Liver (tissue), 10 donors: ENCODE measurements at places on chromosomes 7 and 10.
A peak's percentile ranks its signal among the peaks of the same experiment; 100 is the strongest.

DNA sequence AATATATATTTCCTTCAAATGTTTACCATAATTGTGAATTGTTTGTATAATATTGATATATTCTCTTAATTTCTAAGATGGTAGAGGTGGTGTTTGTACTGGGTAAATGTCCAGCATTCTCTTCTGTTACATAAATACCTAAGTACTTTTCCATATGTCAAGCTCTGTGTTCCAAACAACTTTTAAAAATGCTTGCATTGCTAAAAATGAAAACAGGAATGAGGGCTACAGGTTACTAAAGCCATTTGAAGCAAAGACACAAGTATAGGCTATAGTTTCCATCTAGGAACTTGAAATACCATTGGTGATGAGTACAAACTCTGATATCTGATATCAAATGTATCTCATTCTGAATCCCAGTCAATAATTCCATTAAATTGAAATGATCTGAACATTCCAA is 233.6 kb upstream of the SORCS1 start:
- H3K4me1 ChIP-seq: no peaks in the 10 kb centered on the region
- peaks cover 6% of the 10 kb centered on the region for H3K27me3 ChIP-seq
- no peak overlapping the region for H3K27ac ChIP-seq
- no peak for DNase-seq
- no peak overlapping the region for H3K4me3 ChIP-seq

DNA sequence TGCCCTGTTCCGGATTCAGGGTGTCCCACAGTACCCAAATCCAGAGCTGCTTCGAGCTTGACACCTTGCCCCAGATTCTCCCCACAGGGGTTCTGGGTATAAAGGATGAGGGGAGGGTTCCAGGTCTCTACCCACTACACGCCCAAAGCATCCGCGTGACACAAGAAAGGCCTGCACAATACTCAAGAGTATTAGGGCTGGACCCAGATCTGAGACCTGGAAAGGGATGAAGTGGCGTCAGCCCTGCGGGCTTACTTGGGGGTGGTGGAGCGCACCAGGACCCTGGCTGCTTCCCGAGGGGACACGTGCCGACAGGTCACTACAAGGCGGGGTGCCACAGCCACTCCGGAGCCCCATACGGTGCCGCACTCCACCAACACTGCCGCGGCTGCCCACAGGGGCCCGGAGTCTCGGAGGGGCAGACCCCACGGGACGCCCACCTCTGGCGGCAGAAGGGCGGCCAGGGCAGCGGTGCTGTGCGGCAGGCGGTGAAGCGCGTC is 1.3 kb downstream of the TYSND1 start:
- peak overlapping the region; percentile 88 for H3K27ac ChIP-seq
- H3K4me3 ChIP-seq: peak overlapping the region; percentile 76
- H3K36me3 ChIP-seq: no peaks in the 10 kb centered on the region
- H3K27me3 ChIP-seq: no peaks in the 10 kb centered on the region

- H3K4me1 ChIP-seq: no peaks in the 10 kb centered on the region
- DNase-seq: no peak
- no peak overlapping the region for H3K27ac ChIP-seq
- H3K4me3 ChIP-seq: no peak overlapping the region
Observed at GRCh38 chr7:94969434-94970084, 62.2 kb downstream of the PPP1R9A start.

DNA sequence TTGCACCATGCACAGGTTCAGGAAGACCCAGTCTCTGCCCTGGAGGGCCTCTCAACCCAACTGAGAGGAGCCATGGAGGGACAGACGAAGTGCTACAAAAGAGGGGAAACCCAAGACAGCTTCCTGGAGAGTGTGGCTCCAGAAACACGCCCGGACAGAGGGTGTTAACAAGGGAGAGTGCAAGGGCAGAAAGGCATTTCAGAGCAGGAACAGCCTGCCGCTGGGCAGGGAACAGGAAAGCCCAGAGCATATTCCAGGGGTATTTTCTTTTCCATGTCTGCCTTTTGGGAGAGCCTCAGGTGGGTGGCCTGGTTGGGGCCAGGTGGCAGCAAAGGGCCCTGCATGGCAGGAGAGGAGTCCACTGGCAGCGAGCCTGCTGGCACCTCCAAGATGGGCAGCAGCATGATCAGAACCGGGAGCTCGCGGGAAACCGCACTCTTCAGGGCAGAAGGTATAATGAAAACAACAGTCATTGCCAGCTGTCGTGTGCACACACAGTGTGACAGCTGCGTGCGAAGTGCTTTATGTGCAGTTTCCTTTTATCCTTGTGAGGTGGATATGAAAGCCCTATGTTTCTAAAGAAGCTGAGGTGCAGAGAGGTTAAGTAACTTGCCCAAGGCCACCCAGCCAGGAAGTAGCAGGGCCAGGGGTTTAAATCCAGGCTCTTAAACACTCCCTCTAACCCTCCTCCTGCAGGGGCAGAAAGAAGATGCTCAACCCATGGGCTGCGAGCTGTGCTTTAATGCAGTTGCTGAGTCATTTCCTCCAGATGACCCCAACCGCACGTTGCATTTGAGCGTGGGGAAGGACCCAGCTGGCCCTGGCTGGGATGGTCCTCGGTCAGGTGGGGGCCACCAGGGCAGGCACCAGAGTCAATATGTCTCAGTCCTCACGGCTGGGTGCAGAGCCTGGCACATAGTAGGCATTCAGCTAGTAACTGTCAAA is 128.6 kb downstream of the OAT start:
- DNase-seq: no peak
- H3K4me1 ChIP-seq: no peaks in the 10 kb centered on the region
- H3K27me3 ChIP-seq: no peaks in the 10 kb centered on the region
- no peaks in the 10 kb centered on the region for H3K36me3 ChIP-seq

DNA sequence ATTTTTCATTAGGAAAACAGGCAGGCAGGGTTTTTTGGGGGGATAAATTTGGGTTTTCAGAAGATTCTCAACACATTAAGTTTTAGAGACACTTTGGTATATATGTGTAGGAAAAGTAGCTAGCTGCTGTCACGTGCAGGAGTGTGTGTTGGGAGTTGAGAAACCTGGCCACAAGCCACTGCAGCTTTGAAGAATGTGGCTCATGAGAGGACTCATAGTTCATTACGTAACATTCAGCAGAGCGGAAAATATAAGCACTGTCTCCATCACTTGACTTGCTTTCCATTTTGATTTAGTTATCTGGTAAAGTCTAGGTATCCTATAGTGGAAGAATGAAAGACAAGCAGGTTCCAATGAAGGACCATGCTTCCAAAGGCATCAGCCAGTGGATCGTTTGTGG is 31.2 kb downstream of the SMNDC1 start:
- DNase-seq: no peak
- H3K4me3 ChIP-seq: no peak overlapping the region
- peaks cover 2% of the 10 kb centered on the region for H3K36me3 ChIP-seq
- H3K4me1 ChIP-seq: peaks cover 21% of the 10 kb centered on the region
- H3K27me3 ChIP-seq: no peaks in the 10 kb centered on the region
- no peak overlapping the region for H3K27ac ChIP-seq

DNA sequence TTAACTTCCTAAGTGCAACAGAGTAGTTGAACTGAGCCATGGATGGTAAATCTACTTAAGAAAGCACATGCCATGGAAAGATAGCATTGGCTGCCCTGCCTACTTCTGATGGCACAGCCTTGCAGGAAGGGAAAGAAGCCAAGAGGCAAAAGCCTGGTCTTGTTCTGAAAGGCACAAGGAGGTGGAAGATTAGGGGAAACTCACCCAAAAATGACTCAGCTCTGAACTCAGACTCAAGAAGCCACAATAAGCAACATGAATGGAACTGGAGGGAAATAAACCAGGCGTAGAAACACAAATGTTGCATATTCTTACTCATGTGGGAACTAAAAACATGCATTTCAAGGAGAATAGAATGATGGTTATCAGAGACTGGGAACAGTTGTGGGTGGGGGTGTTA is 20.8 kb upstream of the ALOX5 start:
- H3K27ac ChIP-seq: no peak overlapping the region
- H3K27me3 ChIP-seq: no peaks in the 10 kb centered on the region
- no peaks in the 10 kb centered on the region for H3K4me1 ChIP-seq

DNA sequence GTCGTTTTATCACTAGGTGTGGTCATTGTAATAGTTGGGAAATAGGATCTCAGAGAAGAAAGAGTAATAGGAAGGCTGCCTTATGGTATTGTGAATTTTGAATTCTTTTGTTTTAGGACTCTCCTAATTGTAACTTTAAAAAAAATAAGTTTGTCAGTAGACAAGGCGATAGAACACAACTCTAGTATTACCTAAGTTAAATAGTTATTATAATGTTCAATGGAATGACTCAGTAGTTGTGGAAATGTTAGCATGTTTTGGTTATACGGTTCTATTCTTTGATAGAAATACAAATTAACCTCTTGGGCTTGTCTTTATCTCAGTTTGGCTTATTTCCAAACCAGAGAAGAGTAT is 1.4 kb downstream of the DNAH11 start:
- no peaks in the 10 kb centered on the region for H3K27me3 ChIP-seq
- DNase-seq: no peak
- H3K27ac ChIP-seq: no peak overlapping the region
- H3K36me3 ChIP-seq: no peaks in the 10 kb centered on the region

- H3K4me3 ChIP-seq: no peak overlapping the region
- no peaks in the 10 kb centered on the region for H3K36me3 ChIP-seq
- no peak for DNase-seq
- H3K4me1 ChIP-seq: no peaks in the 10 kb centered on the region
- H3K27ac ChIP-seq: no peak overlapping the region
Observed at GRCh38 chr7:116393654-116394053, 105.9 kb upstream of the CAV2 start.

GRCh38 chr10:23359692-23360380 is 15.2 kb upstream of the C10orf67 start:
- no peaks in the 10 kb centered on the region for H3K27me3 ChIP-seq
- no peaks in the 10 kb centered on the region for H3K4me1 ChIP-seq
- DNase-seq: no peak
- H3K4me3 ChIP-seq: no peak overlapping the region

GRCh38 chr7:139321071-139321745 is 19.9 kb upstream of the FMC1 start:
- H3K36me3 ChIP-seq: no peaks in the 10 kb centered on the region
- DNase-seq: no peak
- no peak overlapping the region for H3K4me3 ChIP-seq
- H3K27me3 ChIP-seq: no peaks in the 10 kb centered on the region
- no peaks in the 10 kb centered on the region for H3K4me1 ChIP-seq

- no peak overlapping the region for H3K4me3 ChIP-seq
- H3K4me1 ChIP-seq: no peaks in the 10 kb centered on the region
- no peak overlapping the region for H3K27ac ChIP-seq
- no peak for DNase-seq
Observed at GRCh38 chr10:24825551-24825950, 101.9 kb upstream of the ARHGAP21 start.

- no peaks in the 10 kb centered on the region for H3K36me3 ChIP-seq
- no peaks in the 10 kb centered on the region for H3K27me3 ChIP-seq
- H3K27ac ChIP-seq: no peak overlapping the region
- H3K4me1 ChIP-seq: peaks cover 29% of the 10 kb centered on the region
- H3K4me3 ChIP-seq: no peak overlapping the region
Observed at GRCh38 chr7:105800849-105801534, 75.4 kb downstream of the ATXN7L1 start.

DNA sequence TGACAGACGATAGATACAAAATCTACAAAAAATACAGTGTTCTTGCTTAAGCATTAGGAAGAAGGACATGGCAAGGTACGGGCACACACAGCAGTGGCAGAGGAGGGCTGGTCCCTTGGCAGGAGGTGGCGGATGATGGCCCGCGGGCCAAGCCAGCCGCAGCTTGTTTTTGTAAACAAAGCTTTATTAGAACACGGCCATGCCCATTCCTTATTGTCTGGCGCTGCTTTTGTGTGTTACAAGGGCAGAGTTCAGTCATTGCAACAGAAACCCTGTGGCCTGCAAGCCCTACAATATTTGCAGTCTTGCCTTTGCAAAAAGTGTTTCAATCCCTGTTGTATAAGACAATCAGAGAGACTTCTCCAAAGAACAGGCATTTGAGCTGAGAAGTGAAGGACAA is 30.7 kb downstream of the FGFR2 start:
- no peak overlapping the region for H3K27ac ChIP-seq
- H3K4me3 ChIP-seq: no peak overlapping the region
- no peaks in the 10 kb centered on the region for H3K36me3 ChIP-seq
- H3K27me3 ChIP-seq: no peaks in the 10 kb centered on the region
- no peaks in the 10 kb centered on the region for H3K4me1 ChIP-seq

DNA sequence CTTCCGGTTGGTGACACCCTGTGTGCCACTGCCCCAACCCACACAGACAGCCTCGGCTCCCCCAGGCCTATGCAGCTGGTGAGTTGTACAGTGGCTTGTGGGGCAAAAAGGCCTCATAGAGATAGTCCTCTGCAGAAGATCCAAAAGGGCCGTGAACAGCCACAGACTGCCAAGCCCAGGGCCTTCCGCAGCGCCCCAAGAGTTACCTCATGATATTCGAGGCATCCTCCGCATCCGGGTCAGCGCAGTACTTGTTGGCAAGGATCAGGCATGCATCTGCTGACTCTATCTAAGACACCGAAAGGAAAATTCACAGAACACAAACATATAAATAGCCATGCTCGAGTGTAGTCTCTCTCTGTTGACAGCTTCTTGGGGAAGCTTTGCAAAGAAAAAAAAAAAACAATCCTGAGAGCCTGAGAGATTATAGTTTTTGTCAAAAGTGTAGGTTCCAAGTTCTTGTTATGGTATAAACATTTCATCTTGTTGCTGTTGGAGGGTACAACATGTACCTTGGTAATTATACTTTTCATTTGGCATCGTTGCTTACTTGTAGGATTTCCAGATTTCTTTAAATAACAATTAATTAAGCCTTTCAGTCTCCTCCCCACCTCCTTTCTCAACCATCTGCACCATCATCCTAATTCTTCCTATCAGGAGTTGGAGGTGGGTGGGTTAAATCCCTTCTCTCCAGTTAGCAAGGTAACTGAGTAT is 553.0 kb downstream of the KCNMA1 start:
- no peak overlapping the region for H3K27ac ChIP-seq
- DNase-seq: no peak
- peaks cover 3% of the 10 kb centered on the region for H3K36me3 ChIP-seq
- no peaks in the 10 kb centered on the region for H3K4me1 ChIP-seq

DNA sequence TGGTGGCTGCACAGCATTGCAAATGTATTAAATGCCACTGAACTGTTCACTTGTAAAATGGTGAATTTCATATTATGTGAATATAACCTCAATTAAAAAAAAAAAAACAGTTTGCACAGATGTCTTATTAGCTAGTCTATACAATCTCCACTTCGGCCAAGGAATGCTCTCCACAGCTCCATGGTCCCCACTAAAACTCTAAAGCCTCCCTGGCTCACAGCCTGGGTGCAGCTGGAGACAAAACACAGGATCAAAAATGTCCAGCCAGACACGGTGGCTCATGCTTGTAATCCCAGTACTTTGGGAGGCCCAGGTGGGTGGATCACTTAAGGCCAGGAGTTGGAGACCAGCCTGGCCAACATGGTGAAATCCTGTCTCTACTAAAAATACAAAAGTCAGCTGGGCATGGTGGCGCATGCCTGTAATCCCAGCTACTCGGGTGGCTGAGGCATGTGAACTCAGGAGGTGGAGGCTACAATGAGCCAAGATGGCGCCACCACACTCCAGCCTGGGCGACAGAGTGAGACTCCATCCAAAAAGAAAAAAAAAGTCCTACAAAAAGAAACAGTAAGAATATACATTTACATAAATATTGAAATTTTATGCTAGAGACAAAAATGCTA is 66.0 kb downstream of the SRPK2 start:
- H3K4me3 ChIP-seq: no peak overlapping the region
- no peak overlapping the region for H3K27ac ChIP-seq
- H3K27me3 ChIP-seq: no peaks in the 10 kb centered on the region
